CMK (cell line): ENCODE measurements at places on chromosomes 11 and 22.

GRCh38 chr11:31625868-31626267, 116.3 kb downstream of the ELP4 start:
- no peak for DNase-seq

- no peak for DNase-seq
These were observed 134.2 kb downstream of the LDLRAD3 start for GRCh38 chr11:36077886-36078685.

GRCh38 chr11:79383874-79384273, 57.0 kb downstream of the TENM4 start:
- DNase-seq, result no peak

GRCh38 chr11:10456519-10456918, 1.5 kb downstream of the AMPD3 start:
- DNase-seq, result no peak

DNA sequence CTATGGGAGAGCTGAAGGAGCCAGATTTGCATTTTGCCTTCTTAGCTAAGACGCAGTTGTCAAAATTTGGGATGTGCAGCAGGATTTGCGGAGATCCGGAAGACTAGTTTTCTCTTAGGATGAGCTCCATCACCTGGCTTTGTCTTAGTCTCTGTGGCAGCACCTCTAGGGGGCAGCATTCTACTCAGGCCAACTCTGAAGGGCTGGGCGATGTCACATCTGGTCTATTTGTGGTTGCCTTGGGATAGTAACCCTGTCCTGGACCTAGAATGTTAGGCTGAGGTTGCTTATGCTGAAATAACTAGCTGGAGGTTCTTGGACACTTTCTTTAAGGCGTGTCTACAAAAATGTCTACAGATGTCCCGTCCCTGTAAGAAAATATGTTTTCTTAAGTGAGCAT, 116.2 kb downstream of the FAT3 start:
- DNase-seq, result no peak

GRCh38 chr11:31720225-31720624, 90.9 kb downstream of the PAX6 start:
- no peak for DNase-seq

GRCh38 chr11:106706355-106706754, 311.9 kb downstream of the GUCY1A2 start:
- DNase-seq, result no peak

DNA sequence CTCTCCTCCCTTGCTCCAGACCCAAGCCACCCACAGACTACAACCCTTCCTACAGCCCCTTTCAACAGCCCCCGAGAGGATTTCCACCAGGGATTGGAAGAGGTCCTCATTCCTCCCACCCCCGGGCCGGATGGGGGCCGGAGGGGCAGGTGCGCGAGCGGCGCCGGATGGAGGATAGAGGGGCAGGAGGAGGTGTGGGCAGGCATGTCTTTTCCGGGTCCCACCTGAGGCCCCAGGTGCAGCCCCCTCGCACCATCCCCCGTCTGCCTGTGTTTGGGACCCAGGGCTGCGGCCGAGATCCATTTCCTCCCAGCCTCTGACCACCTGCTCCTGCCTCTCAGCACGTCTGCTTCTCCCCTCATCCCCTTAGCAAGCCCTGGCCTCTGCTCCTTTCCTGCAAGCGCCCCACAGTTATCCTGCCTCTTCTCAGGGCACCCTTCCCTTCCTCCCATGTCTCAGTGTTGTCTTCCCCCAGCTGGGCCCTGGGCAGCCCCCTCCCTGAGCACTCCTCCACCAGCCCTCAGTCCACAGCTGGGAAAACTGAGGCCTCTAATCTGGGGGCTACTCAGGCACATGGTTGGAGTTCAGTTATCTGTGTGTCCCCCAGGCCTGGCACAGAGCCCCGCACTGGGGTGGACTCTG, 19.3 kb upstream of the CBX7 start:
- DNase-seq, result no peak

DNA sequence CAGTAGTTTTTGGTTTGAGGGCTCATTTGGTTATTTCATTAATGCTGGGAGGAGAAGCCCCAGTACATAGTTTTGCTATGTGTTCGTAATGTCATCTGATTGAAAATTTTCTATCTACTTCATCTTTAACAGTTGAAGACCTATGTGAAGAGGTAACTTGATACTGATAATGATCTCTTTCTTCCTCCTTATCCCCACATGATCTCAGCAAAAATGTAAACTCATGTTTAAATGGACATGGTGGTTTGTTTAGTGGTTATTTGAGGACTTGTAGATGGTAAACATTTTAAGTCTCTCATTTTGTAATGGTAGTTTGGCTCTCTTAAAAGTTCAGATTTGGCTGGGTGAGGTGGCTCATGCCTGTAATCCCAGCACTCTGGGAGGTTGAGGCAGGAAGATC, 53.7 kb upstream of the SPTBN2 start:
- DNase-seq, result no peak

- DNase-seq, result no peak
These were observed 325.1 kb downstream of the SOX6 start for GRCh38 chr11:16031210-16031609.

GRCh38 chr22:48919187-48919590, 908.5 kb downstream of the BRD1 start:
- no peak for DNase-seq

GRCh38 chr11:10878408-10879214, 20.8 kb upstream of the ZBED5 start:
- DNase-seq, result no peak

- no peak for DNase-seq
These were observed 936 bp downstream of the CECR2 start for GRCh38 chr22:17370026-17370765.

GRCh38 chr11:78643676-78644056, 69.0 kb upstream of the NARS2 start:
- DNase-seq, result no peak

DNA sequence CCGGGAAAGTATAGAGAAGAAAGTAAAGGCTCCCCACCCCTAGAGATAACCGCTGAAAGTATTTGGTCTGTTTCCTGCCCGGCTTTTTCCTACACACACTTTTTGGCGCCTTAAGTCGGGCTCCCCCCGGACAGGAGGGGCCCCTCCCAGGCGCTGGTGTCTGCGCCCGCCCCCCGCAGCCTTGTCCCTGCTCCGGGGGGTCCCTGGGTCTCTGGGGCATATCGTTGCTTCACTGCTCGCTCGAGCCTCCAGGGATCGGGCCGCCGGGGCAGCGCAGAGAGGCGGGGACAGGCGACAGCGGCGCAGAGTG, 928 bp upstream of the CRACR2B start:
- DNase-seq, result no peak

DNA sequence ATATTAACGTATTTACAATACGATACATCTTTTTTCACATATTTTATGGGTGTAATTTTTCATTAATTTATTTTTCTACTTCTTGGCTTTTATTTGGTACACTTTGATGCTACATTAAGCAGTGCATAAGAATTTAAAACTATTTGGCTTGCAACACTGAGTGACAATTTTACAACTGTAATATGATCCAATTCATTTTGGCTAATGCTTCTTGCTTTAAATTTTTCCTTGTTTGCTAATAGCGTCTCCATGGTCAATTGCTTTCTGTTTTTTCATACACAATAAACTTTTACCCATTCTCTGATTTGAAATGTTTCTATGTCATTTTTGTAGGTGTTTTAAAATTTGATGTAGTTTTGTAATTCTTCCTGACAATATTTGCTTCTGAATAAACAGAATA, 773.2 kb downstream of the FAM181B start:
- DNase-seq, result no peak

DNA sequence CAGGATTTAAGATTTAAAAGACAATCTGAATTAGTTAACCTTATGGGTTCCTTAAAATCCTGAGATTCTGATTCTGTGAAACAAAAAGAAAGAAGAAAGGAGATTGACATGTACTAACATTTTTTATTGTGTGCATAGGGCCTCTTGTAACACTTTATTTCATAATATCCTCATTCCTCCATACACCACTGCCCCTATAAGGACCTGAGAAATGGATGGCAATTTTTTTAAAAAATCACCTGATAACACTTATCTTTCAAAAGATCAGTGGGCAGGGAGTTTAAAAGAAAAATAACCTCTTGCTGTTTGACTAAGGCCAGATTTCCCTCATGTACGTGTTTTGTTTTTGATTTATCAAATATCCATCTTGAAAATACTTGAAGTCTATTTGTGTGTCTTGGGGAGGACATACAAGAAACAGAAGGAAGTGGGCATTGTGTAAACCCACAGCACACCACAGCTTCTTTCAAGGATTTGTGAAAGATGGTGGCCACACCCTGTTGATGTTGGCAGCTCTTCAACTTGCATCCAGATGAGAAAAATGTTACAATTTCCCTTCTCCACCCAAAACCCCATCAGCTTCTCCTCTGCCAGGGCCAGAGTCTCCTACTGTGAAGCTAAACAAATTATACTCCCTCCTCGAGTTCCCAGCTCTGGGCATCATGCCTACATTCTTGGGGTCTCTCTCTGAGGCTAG, 35.0 kb upstream of the MPEG1 start:
- DNase-seq, result no peak

GRCh38 chr11:95923439-95923727, 524 bp downstream of the MTMR2 start:
- no peak for DNase-seq

- no peak for DNase-seq
These were observed 36.8 kb upstream of the CSTF3 start for GRCh38 chr11:33197915-33198727.

- no peak for DNase-seq
These were observed 3.0 kb downstream of the YWHAH start for GRCh38 chr22:31947296-31947695.

- DNase-seq, result no peak
These were observed 30.1 kb upstream of the RASD2 start for GRCh38 chr22:35510481-35510934.
